CD8-positive, alpha-beta T cell (primary cell): ENCODE measurements at places on chromosomes 4 and X. TPM values are rescaled to one million over a fixed set of nuclear protein-coding genes. Genes with fewer than 3 reads are reported as not detected.

AKAP4 gene
- total RNA-seq, result not detected

GRCh38 chr4:52329894-52330293, 278.8 kb downstream of the SPATA18 start:
- no peak for DNase-seq

DNA sequence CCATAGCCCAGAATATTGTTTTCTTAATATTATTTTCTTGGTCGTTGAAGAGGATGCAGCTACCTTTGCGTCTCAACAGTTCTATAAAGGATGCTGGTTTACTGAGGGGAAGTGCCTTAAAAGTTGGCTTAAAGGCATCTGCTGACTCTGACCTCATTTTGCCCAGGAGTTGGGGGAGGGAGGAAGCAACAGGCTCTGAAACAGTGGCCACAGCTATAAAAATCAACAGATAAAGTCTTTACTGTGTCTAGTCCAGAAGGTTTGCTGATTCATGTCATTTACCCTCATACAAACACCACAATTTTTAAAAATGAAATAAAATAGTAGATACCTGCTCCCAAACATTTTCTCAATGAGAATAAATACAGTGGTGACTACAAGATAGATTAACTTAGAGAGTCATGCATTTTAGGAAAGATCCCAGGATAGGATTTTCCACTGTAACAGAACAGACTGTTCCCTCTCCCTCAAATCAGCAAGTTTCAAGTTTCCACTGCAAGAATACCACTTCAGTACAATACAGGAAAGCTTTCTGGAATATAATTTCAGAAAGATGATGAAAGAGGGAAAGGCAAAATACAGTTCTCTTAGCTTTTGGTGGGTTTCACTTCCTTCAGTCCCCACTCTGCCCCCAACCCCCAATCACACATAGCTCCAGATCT, 1.9 kb downstream of the PHKA1 start:
- DNase-seq, result no peak

BTK gene
- 1.4 TPM for total RNA-seq

GRCh38 chr4:72602396-72603376, 33.7 kb upstream of the ADAMTS3 start:
- DNase-seq, result no peak

BEND2 gene
- not detected for total RNA-seq

- DNase-seq, result no peak
Measured at GRCh38 chr4:19492606-19493005, 759.1 kb upstream of the SLIT2 start.
